ENCODE measurements at places on chromosomes 1 and 21.

- DNase-seq: no peak
Observed at GRCh38 chr1:205963352-205964155, 20.3 kb upstream of the SLC26A9 start.

DNA sequence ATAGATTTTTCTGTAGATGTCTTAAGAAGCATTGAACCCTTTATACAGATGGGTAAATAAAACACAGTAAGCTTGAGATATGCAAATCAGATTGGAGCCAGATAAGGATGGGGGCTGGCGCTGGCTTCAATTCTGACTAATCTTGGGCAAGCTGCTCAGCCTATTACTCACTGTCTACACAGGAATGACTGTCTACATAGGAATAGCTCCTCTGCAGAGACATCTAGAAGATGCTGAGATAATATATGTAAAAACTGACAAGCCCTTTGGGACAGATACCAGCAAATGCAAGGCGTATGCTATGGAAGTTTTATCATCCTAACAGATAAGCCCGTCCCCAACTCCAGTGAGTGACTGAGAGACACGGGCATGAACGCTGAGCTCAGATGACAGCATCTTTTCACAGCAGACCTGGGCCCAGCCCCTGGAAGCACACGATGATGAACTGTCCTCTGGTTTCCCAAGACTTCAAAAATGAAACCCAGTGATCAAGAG is 1.7 kb downstream of the CLDN14 start:
- no peak for DNase-seq

DNA sequence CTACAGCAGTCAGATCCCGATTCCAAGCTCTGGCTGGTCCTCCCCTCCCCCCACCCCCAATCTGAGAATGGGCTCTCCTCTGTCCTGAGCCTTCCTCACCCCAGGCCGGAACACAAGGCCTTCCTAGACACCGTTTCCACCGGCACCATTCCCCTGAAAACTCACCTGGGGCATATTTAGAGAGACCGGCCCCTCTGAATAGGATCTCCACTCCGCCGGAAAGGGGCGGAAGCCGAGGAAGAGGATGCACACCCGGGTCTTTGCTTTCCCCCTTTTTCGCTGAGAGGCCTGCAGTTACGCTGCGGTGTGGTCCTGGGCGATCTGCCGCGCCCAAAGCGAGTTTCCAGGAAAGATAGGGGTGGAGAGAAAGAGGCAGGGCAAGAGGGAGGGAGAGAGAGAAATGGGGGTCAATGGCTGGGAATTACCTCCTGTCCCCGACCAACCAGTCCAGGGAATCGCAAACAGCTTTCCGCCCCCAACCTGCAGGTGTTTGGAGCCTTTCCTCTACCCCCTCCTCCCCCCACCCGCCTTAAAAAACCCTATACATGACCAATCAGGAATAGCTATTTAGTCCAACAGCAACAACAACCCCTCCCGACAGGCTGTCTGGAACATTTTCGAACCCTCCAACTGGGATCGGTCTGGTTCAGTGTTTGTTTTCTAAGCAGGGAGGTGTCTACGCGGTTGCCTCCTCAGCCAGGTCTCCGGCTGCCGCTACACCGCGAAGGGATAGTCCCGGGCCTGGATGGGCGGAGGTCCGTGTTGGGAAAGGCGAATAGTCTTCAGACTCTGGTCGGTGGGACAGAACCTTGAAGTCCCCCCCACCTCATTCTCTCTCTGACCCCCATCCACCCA is 2.8 kb downstream of the TAL1 start:
- no peak for DNase-seq

DNA sequence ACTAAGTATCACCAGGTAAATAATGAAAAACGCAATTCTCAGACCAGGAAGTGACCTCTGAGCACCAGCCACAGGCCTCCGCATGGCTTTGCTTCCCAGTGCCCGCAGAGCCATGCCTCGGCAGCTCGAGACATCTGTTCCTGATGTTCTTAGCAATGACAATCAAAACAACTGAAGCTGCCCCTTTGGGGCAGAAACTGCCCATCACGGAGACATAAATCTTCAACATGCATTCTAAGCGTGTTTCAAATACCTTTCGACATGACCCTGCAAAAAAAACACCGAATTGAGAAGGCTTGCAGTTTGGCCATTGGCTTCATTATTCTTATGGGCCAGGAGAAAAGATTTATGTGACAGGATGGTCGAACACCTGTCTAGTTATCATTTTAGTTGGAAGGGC is 5.8 kb upstream of the RAP1GAP start:
- DNase-seq: no peak

GRCh38 chr1:228035844-228036243 is 29.0 kb downstream of the WNT3A start:
- no peak for DNase-seq

DNA sequence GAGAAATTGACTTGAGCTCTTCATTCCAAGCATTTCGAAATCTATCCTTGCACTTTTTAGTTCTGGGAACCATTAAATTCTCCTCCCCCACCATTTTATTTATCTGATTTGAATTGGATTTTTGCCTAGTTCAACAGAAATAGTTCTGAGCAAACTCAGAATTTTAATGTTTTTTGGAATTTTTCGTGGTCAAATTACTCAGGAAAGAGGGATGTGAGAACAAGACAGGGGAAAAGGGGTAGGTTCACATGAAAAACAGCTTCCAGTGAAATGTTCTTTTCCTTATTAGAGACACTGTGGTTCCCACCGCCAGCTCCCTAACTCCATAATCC is 5.7 kb upstream of the ZNF697 start:
- DNase-seq: no peak

GRCh38 chr1:166164995-166165660 is 1.7 kb downstream of the FAM78B start:
- no peak for DNase-seq

- DNase-seq: no peak
Observed at GRCh38 chr1:223298701-223299100, 65.3 kb downstream of the SUSD4 start.

DNA sequence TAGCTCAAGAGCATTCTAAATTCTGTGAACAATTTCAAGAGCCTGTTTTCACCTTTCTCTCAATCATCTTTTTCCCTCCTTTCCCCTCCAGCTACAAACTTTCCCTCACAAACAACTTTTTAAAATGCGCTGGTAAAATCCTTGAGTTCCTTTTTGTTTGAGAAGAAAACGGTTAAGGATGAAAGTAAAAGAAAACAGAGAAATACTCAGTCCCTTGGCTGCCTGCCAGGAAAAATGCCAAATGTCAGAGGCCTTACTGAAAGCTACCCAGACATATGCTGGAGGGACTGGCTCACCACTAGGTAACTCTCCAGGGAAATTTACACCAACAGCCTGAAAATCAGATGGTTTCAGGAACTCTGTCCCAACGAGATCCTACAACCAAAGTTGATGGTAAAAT is 11.0 kb upstream of the SERBP1 start:
- DNase-seq: no peak

GRCh38 chr1:69320757-69321211 is 246.9 kb upstream of the LRRC7 start:
- no peak for DNase-seq

DNA sequence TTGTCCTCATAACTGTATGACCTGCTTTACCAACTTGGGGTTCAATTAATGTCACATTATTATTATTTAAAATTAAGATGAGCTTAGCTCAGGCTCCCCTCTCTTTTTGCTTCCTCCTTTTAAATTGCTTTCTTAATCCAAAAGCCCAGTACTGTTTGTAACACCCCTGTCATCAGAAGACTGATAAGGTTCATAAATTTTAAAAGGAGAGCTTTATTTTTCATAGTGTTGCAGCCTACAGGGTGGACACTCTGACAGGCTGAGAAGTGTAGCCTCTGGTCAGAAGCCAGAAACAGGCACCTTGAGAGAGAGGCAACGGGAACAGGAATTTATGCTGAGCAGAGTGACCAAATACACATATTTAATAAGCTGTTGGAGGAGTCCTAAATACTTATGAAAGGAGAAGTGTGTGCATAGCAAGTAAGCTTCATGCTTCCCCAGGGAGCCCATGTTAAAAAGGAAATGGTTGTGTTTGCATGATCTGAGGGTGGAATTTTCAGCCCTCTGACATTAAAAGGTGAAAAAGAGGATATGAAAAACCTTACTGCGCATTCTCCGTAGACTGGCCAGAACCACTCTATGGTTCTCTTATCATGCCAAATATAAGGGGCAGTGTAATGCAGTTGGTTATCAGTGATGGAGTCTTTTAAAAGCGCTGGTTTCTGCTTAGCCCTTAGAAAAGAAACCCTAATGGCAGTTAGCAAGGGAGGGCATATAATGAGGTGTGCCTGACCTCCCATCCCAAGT is 30.5 kb upstream of the FGGY start:
- no peak for DNase-seq

DNA sequence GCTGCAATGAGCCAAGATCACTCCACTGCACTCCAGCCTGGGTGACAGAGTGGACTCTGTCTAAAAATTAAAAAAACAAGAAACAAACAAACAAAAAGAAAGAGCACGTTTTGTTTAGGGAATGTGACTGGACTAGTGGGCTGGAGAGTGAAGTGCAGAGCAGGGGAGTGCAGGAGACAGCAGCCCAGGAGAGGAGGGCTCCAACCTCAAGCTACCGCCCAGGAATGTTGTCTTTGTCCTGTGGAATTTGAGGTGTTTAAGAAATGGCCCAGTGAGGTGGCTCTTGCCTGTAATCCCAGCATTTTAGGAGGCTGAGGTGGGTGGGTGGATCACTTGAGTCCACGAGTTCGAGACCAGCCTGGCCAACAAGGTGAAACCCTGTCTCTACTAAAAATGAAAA is 42.4 kb upstream of the MTF2 start:
- DNase-seq: no peak

DNA sequence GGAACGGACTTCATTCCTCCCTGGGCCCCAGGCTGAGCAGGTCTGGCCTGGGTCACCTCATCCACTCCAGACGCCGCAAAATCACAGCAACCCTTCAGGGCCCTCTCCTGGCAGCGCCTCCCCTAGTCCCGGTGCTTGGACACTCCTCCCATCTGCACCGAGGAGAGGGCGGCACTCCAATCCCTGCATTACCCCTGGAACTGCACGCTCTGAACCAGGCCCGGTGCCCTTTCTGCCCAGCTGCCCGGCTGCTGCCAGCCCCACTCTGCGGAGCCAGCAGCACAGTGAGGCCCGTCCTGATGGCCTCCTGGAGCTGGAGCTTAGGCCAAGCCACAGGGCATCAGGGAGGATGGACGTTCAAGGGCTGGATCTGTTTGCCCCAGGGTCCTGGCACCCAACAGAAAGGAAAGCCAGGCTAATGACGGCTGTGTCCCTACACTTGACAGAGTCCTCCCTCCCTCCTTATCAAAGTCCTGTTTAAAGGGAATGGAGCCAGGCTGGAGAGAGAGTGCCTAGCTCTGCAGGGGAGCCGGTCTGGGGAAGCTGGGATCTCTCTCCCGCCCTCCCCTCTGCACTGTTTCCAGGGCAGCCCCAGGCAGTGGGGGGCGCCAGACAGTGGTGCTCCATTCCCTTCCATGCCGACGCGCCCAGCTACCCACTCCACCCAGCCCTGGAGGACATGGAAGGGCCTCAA is 12.7 kb downstream of the COL6A2 start:
- DNase-seq: no peak

DNA sequence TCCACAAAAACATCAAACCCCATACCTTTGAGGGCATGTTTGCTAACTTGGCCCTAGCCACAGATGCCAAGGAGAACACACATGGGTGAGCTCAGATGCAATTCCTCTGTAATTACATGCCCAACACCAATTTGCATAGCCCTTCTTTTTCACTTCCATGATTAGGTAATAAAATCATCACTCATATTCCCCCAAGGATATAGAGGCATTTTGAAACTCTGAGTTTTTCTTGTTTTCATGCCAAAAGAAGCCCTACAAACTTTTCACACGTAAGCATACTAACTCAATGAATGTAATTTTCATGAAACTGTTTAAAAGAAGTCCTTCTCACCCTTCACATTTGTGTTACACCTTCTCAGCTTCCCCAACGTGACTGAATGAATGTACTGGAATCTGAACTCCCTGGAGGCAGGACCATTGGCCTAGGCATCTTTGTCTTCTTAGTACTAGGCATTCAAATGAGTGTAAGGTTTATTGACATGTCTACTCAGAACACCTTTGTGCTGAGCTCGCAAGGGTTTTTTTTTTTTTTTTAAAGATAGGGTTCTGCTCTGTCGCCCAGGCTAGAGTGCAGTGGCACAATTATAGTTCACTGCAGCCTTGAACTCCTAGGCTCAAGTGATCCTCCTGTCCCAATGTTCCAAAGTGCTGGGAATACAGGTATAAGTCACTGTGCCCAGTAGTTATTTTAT is 31.0 kb downstream of the FBXO42 start:
- DNase-seq: no peak
